ENCODE measurements at places on chromosomes 2 and 18. TPM values are rescaled to one million over a fixed set of nuclear protein-coding genes. Genes with fewer than 3 reads are reported as not detected.

DNA sequence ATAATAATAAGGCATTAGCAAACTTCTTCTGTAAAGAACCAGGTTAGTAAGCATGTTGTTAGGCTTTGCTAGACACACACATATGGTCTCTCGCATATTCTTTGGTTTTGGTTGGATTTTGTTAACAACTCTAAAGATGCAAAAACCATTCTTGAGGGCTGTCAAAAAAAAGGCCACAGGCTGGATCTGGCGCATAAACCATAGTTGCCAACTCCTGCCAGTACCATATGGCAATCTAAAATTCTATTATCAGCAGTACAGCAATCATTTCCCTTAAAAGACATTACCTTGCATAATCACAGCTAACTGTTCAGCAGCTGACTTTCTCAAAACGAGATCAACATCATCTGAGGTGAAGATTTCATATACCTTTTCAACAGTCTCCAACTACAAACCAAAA lies 63.5 kb downstream of the RTTN start:
- no peak for DNase-seq

DNA sequence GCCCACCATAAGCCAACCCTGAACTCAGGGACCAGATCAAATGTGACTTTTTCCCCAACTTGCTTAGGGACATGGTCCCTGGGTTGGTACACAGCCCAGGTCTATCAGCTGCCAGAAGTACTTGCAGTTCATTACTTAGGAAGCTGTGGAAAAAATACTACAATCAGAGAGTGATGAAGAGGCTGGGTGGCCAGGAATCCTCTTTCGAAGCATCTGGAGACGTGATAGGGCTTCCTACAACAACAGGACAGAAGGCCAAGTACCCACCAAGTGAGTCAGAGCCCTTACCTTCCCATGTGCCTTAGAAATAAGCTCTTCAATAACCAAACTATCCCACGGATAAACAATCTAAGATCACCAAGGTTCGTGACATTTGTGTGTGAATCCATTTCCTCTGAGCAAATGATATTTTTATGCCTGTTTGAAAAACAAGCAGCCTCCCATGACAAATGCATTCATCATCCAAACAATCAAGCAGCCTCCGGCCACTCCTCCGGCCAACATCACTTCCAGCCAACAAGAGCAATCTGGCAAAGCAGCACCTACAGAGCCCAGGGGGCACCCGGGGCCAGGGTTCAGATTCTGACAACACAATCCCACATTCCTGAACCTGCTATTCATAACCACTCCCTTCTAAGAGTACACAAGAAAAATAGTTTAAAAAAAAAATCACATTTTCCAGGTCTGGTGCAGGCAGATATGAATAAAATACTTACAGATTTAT lies 26.4 kb downstream of the TBC1D8 start:
- DNase-seq = peak; percentile 95

- no peak for DNase-seq
Observed at GRCh38 chr2:45862843-45863242, 211.4 kb downstream of the PRKCE start.

- DNase-seq = no peak
Observed at GRCh38 chr18:35071819-35072247, 30.6 kb downstream of the MAPRE2 start.

Gene WNT6
- total RNA-seq = not detected

DNA sequence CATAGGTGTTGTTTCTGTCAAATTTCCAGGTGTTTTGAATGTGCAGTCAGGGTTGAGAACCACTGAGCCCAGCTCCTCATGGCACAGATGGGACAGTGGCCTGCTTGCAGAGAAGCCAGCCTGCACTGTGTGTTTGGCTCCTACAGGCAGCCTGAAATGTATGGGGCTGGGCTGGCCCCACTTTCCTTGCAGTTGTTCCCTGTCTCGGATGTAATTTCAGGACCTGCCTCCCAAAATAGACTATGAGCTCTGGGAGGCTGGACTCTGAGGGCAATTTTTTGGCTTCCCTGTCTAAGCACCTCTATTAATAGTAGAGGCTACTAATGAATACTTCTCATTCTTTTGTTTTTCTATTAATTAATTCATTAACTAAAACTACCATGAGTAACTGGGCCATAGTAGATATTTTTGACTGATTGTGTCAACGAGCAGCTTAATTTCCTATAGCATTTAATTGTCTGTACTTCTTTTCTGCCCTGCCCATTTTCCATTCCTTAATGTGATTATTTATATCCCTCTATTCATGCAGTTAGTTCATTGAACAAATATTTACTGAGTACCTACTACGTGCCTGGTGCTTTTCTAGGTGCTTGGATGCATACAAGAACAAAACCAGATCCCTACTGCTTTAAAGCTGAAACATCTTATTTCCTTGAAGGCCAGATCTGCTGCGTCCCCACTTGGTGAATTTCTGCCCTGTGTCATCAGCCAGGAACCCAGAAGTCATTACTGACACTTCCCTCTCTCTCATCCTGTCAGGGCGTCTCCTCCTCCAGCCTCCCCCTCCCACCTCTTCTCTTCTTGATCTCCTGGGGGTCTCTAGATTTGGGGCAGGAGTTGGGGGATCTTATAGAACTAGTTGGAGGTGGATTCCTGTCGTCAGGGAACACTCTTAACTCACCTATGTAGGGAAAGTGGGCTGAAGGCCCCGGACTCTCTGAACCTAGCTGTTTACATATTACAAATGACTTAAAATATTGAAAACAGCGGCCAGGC lies 16.3 kb downstream of the DYSF start:
- no peak for DNase-seq

Measured in glomerular endothelial cell (primary cell).